Mesothelial cell of epicardium (in vitro differentiated cells): ENCODE measurements at places on chromosomes 2 and 18. TPM values are rescaled to one million over a fixed set of nuclear protein-coding genes. Genes with fewer than 3 reads are reported as not detected.

GRCh38 chr2:201824212-201824611 lies 17.9 kb downstream of the CDK15 start:
- no peaks in the 10 kb centered on the region for H3K27me3 ChIP-seq
- H3K27ac ChIP-seq: no peak overlapping the region
- peaks cover 19% of the 10 kb centered on the region for H3K4me1 ChIP-seq
- no peak overlapping the region for H3K4me3 ChIP-seq
- H3K36me3 ChIP-seq: no peaks in the 10 kb centered on the region
- no peak for DNase-seq

- H3K27ac ChIP-seq: no peak overlapping the region
- H3K27me3 ChIP-seq: no peaks in the 10 kb centered on the region
- DNase-seq: no peak
- H3K4me3 ChIP-seq: no peak overlapping the region
- peaks cover 10% of the 10 kb centered on the region for H3K4me1 ChIP-seq
Measured at GRCh38 chr2:170206805-170207407, 29.0 kb downstream of the MYO3B start.

Gene NPHP1
- total RNA-seq: 3.8 to 5.3 TPM (median 5.1 TPM) in 3 replicates

DNA sequence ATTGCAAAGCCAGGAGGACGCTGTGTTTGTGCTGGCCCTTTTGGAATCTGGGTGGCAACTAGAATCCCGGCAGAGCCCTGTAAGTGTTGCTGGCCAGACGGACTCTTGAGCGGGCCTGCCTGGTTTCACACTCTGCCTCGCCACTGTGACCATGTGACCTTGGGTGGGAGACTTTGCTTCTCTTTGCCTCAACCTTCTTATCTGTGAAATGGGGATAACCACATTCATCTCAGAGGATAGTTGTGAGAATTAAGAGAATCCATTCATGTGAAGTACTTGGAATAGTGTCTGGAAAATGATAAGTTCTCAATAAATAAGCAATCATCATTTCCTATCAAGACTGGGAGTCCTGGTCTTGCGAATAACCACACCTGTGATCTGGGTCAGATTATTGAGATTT lies 105.6 kb downstream of the LIPG start:
- peak overlapping the region; percentile 30 for H3K27ac ChIP-seq
- peaks cover 3% of the 10 kb centered on the region for H3K27me3 ChIP-seq
- H3K4me1 ChIP-seq: peaks cover 56% of the 10 kb centered on the region
- no peaks in the 10 kb centered on the region for H3K36me3 ChIP-seq

- H3K4me3 ChIP-seq: no peak overlapping the region
- H3K27ac ChIP-seq: no peak overlapping the region
- H3K4me1 ChIP-seq: no peaks in the 10 kb centered on the region
- DNase-seq: no peak
- no peaks in the 10 kb centered on the region for H3K36me3 ChIP-seq
Measured at GRCh38 chr2:4090668-4091630, 387.6 kb downstream of the DCDC2C start.

Gene VSNL1
- total RNA-seq: 0.61 to 0.95 TPM (median 0.83 TPM) in 3 replicates

- no peaks in the 10 kb centered on the region for H3K36me3 ChIP-seq
- no peak for DNase-seq
- no peaks in the 10 kb centered on the region for H3K4me1 ChIP-seq
- H3K4me3 ChIP-seq: no peak overlapping the region
Measured at GRCh38 chr2:113266431-113266830, 12.3 kb downstream of the PAX8 start.

- no peak overlapping the region for H3K27ac ChIP-seq
- H3K27me3 ChIP-seq: no peaks in the 10 kb centered on the region
- H3K4me3 ChIP-seq: no peak overlapping the region
- peaks cover 1% of the 10 kb centered on the region for H3K36me3 ChIP-seq
- H3K4me1 ChIP-seq: no peaks in the 10 kb centered on the region
Measured at GRCh38 chr2:172725746-172726145, 9.9 kb upstream of the RAPGEF4 start.

GRCh38 chr2:101551336-101551888 lies 76.5 kb upstream of the RFX8 start:
- H3K36me3 ChIP-seq: no peaks in the 10 kb centered on the region
- H3K4me3 ChIP-seq: no peak overlapping the region
- H3K27me3 ChIP-seq: no peaks in the 10 kb centered on the region
- H3K27ac ChIP-seq: no peak overlapping the region

Gene GPR35
- 5.4 to 6.0 TPM (median 6.0 TPM) in 3 replicates for total RNA-seq

- no peak for DNase-seq
- H3K27me3 ChIP-seq: peaks cover 24% of the 10 kb centered on the region
- H3K27ac ChIP-seq: no peak overlapping the region
- no peak overlapping the region for H3K4me3 ChIP-seq
Measured at GRCh38 chr18:22044474-22045220, 124.7 kb upstream of the GATA6 start.

- H3K27ac ChIP-seq: no peak overlapping the region
- no peaks in the 10 kb centered on the region for H3K36me3 ChIP-seq
- DNase-seq: no peak
Measured at GRCh38 chr2:23526114-23526513, 141.1 kb downstream of the KLHL29 start.

Gene CASP8
- total RNA-seq: 16.1 to 18.3 TPM (median 16.3 TPM) in 3 replicates

GRCh38 chr2:203855274-203855673 lies 12.3 kb upstream of the CTLA4 start:
- no peak for DNase-seq
- H3K36me3 ChIP-seq: no peaks in the 10 kb centered on the region
- H3K27ac ChIP-seq: no peak overlapping the region
- H3K4me1 ChIP-seq: no peaks in the 10 kb centered on the region
- H3K4me3 ChIP-seq: no peak overlapping the region

Gene FIGN
- 11.5 to 12.6 TPM (median 11.9 TPM) in 3 replicates for total RNA-seq

GRCh38 chr2:149329489-149330126 lies 779 bp upstream of the LYPD6 start:
- DNase-seq: peak; percentile 29
- peaks cover 7% of the 10 kb centered on the region for H3K36me3 ChIP-seq
- H3K27ac ChIP-seq: peak overlapping the region; percentile 88
- peaks cover 35% of the 10 kb centered on the region for H3K4me1 ChIP-seq
- peak overlapping the region; percentile 88 for H3K4me3 ChIP-seq

GRCh38 chr2:23509596-23510292 lies 124.8 kb downstream of the KLHL29 start:
- no peak for DNase-seq
- H3K4me1 ChIP-seq: peaks cover 42% of the 10 kb centered on the region
- H3K36me3 ChIP-seq: no peaks in the 10 kb centered on the region
- H3K27ac ChIP-seq: no peak overlapping the region
- H3K27me3 ChIP-seq: peaks cover 3% of the 10 kb centered on the region

Gene FMNL2
- 50.2 to 52.6 TPM (median 51.5 TPM) in 3 replicates for total RNA-seq

DNA sequence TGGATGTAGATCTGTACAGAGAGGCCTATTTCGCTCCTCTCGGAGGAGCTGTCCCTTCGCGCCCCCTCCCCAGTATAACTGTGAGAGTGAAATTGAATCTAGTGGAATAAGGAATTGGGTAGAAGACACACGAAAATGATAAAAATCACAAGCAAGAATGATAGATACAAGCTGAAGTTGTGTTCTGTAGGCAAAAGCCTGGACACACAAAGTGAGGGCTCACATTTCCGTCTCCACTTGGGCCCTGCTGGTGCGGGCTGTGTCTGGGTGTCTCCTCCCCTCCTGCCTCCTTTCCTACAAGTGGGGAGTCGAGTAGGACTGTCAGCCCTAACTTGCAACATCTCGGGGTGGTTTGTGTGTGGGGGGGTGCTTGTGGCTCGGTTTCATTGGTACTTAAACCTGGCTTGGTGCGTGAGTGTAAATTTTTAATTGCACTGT lies 457 bp upstream of the SP9 start:
- H3K4me1 ChIP-seq: peaks cover 31% of the 10 kb centered on the region
- H3K36me3 ChIP-seq: no peaks in the 10 kb centered on the region
- H3K27me3 ChIP-seq: peaks cover 94% of the 10 kb centered on the region
- DNase-seq: no peak

DNA sequence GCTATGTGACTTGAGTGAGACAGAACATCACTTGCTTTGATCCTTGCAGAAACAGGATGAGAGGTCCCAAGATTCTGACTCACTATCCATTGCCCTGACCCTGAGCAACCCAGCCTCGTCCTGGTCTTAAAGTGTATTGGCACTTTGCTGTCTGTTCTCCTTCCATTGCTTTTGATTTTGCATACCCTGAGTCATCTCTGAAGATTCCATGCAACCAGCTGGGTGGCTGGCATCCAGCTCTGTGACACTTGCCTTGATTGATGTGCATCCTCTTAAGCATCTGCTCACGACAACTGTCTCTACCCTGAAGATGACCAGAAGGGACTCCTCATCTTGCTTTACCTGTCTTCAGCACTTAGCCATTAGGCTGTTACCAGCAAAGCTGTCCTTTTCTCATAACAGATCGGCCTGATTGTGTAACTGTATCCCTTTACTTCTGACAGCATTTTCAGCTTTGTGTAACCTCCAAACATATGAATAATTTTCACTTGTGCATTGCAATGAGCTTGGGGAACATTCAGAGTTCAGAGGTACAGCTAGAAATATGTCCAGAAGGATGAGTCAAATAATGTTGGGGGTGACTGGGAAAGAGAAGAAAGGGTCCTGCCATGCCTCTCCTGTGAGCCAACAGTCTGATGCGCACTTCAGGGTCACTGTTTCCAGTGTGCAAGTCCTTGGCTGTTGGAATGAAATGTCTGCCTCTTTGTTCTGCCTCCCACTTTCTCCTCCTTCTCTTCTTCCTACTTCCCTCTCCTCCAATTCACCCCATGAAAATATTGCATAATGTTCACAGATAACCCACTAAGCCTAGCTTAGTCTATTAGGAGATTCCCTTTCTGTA lies 249.7 kb upstream of the OSR1 start:
- no peak overlapping the region for H3K27ac ChIP-seq
- no peak for DNase-seq
- H3K36me3 ChIP-seq: no peaks in the 10 kb centered on the region
